ENCODE measurements at places on chromosomes 12 and 14.
A peak's percentile ranks its signal among the peaks of the same experiment; 100 is the strongest.

DNA sequence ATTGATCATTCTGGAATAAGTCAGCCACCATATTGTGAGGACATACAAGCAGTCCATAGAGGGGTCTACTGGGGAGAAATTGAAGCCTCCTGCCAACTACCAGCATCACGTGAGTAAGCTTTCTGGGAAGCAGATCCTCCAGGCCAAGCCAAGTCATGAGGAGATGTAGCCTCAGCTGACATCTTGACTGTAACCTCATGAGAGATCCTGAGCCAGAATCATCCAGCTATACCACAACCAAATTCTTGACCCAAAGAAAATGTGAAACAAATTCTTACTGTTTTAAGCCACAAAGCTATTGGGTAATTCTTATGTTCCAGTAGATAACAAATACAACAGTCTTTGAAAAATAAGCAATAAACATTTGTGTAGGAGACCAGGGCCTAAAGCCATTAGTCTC, 479.4 kb upstream of the DCN start:
- no peak for DNase-seq

GRCh38 chr12:69388371-69388770, 28.8 kb downstream of the YEATS4 start:
- DNase-seq, result no peak

DNA sequence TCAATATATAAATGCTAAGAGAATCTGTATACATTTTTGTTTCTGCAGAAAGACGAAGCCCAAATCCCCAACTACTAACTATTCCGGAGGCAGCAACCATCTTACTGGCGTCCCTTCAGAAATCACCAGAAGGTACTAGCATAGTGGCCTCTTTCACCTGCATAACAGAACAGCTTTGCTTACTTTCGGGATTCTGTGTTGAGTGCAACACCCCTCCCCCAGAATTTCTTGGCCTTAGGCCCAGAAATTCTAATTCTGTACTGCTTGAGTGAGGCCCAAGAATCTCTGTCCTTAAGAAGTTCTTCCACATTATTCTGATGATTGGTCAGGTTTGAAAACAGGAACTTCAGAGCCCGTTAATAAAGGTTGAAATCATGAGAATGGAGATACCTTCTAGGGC, 2.9 kb downstream of the SPX start:
- DNase-seq, result no peak

GRCh38 chr12:125434131-125434530, 368.9 kb downstream of the AACS start:
- no peak for DNase-seq

GRCh38 chr12:101590383-101590782, 4.4 kb upstream of the MYBPC1 start:
- no peak for DNase-seq

- DNase-seq, result no peak
These were observed 8.6 kb downstream of the GLIPR1 start for GRCh38 chr12:75489187-75489586.

GRCh38 chr12:109053382-109054123, 1.2 kb downstream of the USP30 start:
- DNase-seq, result peak; percentile 4

DNA sequence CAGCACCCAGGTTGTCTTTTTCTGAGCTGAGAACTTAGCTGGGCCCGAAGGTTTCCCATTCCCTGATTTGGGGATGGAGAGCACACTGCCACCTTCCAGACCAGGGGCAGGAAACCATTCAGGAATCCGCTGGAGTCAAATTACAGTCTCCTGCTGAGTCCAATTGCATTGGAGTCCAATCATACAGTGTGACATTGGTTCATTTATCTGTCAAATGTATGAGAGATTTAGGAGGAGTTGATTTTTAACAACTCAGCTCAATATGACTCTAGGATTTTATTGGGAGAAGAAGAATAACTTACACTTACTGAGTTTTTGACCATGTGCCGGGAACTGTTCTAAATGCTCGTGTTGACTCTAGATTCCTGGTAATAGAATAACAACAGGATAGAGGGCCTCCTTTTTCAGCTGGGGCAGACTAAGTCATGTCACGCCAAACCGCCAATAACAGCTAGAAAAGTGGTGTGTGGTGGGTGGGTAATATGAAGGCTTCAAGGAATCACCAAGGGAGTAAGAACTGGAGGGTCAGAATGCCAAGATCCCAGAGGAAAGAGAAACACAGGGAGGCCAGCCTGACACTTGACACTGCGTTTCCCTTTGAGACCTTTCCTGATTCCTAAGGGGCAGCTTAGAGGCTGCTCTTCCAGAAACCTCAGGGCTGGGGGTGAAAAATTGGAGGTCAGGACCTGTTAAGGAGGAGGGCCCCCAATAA, 11.5 kb downstream of the SYNDIG1L start:
- DNase-seq, result no peak

- DNase-seq, result no peak
These were observed 346.3 kb downstream of the VRK1 start for GRCh38 chr14:97143456-97143855.

DNA sequence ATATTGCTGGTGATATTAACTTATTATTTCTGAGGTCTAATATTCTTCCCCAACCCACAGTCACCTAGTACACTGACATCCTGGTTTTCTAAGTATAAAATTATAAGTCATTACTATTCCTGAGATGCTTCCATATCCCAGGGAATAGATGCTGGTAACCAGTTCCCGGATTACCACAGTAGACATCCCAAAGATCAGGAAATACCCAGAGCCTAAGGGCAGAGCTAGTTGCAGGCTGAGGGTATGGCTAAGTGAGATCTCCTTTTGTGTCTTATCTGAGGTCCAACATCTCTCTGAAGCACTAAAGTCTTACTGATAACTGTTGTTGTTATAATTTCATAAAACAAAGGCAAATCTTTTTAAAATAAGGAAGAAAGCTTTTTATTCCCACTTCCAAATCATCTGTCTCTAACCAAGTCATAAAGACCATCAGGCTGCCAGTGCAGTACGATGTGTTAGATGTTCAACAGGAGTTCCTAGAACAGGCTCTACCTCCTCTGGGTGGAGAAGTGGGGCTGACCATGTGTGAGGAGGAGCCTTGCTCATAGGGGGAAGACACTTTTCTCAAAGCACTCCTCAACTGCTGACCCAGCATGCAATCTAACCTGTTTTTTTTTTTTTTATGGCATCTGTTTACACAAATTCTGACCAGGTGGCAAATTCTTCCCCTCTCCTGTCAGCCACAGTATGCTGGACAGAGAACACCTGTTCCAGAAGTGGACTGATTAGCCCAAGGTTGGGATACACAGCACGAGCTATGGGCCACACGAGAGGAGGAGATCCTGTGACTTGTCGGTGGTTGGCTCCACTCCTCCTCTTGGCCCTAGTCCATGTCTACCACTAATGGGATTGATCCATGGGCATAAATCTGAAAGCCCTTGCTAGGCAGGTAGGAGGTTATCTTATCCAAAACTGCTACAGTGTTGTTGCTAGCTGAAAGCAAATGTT, 16.1 kb upstream of the GRIP1 start:
- no peak for DNase-seq

DNA sequence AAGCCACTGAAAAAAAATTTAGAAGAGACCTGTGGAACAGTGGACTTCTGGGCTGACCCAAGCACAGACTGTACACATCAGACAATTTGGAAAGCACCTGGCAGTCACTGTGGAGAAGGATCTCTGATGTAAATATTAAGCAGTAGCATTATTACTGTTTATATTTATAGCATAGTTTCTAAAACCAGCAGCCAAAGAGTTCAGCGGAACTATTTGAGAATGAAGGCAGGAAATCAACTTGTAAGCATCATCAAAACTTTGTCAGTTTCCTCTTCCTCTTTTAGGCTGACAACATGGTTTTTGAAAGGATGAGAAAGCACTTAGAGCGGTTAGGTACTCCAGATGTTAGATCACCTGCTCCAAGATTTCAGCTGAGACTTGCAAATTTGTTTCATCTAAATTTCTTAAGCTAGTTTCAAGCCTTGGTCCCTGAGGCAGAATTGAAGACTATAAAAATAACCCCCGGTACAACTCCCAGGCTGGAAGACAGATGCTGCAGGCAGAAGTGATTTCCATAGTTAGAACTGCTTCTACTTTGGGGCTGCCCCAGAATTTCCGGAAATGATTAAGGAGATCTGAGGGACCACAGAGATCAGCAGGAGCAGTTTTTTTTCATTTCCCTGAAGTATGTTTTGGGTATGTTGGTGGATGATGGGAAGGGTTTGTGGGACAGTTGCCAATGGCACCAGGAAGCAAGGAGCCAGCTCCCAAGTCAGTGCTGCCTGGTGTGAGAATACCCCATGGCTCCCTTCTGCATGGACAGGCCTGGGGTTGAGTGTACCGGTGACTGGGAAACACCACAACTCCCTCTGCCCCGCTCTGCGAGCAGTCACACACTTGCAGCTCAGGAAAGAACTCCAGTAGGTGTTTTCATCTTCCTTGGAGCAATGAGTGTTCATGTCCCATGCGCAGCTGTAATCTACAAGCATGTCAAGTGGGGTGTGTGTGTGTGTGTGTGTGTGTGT, 354.5 kb downstream of the NUAK1 start:
- DNase-seq, result no peak

DNA sequence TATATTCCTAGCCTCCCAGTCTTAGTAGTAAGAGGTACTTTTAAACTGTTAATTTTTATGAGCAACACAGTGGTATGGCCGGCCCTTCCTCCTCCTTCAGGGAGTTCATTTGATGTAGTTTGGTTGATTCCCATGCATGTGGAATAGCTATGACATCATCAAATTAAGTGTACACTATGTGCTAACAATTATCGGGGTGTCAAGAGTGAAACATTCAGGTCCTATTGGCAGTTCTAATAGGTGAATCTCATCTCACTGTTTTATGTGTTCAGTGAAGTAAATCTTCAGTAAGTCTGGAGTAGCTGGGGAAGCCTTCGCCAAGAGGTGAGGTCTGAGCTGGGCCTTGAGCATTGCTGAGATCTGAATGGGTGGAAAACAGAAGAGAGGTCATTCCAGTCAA, 656.5 kb downstream of the DIO2 start:
- no peak for DNase-seq

DNA sequence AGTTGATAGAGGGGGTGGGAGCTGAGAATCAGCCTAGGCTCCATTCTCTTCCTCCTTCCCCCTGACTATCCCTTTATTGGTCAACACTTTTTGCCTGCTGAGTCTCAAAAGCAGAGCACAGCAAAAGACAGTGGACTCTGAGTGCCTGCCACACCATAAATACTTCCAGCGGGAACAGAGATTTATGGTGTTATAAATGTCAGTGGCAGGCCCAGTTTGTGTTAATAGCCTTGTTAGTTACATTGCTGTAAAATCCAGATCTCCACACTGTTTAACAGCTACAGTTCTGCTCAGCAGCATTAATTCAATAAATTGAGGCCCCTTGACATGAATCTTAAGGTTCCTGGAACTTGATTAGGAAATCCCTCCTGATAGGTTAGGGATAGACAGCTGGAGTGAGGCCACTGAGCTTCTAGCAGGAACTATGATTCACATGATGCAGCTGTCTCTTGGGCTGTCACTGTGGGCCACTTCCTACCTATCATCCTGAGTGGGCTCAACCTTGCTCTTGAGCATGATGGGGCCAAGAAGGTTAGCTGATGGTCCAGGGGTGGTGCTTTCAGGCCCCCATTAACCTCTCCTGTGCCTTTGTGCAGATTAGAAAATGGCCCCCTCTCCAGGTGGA, 295.2 kb upstream of the SRRM4 start:
- no peak for DNase-seq

DNA sequence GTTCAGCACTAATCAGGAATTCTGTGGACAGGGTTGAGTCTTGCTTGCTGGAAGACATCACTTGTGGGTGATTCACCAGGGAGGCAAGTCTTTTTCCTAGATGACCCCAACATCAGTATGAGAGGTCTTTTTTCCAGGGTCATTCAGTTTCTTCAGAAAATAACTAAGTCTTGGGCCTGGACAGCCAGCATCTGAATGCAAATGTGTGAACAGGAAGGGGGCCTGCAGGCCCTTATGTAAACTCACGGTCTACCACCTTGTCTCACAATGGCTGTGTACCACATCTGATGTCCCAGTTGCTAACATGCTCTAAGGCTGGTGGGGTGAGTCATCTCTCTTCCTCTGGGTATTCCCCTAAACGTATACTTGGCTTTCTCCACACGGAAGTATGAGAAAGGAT, 79.2 kb downstream of the HECTD4 start:
- peak; percentile 19 for DNase-seq

- no peak for DNase-seq
These were observed 39.5 kb downstream of the PPHLN1 start for GRCh38 chr12:42365486-42365885.

DNA sequence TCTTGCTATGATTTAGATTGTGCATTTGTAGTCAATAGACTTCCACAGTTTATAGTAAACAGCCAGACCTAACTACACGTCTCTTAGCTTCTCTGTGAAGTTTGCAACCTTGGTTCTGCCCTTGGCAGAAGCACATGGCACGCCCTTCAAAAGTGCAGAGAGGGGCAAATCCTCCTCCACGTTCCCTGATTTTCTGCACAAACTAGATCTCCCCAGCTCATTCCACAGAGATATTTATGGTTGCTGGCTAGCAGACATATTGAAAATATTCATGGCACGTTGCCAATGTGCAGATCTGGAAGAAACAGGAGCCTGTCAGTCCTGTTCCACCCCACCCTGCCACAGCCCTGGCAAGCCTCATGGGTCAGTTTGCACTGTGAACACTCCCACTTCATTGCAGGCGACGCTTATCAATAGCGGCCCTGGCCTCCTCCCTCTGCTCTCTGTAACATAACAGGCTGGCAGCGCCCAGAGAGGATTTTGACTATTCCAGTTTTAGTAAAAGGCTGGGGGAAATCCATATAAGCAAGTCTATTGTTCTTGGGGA, 6.5 kb upstream of the LGALS3 start:
- DNase-seq, result no peak

GRCh38 chr12:48925304-48926011, at the start of gene FKBP11:
Gene FKBP11 (minus strand): TSS chr12:48925492. CDS start chr12:48925428, 64 bp downstream.
- peak; percentile 71 for DNase-seq

DNA sequence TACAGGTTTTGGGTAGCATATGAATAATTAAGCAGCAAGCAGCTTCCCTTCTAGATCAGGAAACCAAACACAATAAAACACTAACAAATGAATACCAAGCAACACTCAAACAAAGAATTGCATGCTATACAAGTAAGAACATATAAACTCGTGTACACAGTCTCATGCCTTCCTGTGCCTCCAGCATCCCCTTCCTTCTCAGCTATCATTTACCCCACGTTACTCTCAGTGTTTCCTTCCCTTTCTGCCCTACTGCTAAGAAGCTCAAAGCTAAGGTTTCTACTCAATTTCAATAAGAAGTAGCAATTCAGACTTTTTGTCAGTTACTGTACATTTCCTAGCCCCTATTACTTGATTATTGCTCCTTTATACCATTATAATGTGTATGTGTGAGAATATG, 81.0 kb downstream of the DUSP16 start:
- DNase-seq, result no peak

Data from activated T-cell treated with anti-CD3 and anti-CD28 coated beads for 4 hours (primary cell).